Heart left ventricle (tissue), 16 donors: ENCODE measurements at places on chromosomes 3 and 15. TPM values are rescaled to one million over a fixed set of nuclear protein-coding genes. Genes with fewer than 3 reads are reported as not detected.

- DNase-seq, result no peak
These were observed 116.0 kb downstream of the IGF1R start for GRCh38 chr15:98764291-98764690.

GRCh38 chr3:68999605-69000004 lies 13.9 kb downstream of the EOGT start:
- no peak for DNase-seq

DNA sequence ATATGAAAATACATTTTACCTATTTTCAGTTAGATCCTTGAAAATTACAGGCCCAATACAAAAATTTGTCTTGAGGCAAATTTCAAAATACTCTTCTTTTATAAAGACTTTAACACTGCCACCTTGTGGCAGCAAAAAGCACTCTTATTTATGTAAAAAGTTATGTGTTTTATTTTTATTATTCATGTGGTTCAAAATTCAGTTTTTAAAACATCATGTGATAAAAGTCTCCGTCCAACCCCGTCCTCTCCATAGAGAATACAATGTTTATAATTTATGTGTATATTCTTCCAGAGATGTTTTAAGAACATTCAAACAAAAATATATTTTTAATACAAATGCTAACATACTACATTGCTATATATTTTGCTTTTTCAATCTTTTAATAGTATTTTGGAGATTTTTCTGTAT lies 36.9 kb upstream of the TRIM59 start:
- DNase-seq, result no peak

- no peak for DNase-seq
These were observed 2.4 kb upstream of the CFAP91 start for GRCh38 chr3:119700269-119700919.

- DNase-seq, result no peak
These were observed 40.9 kb downstream of the KLHL18 start for GRCh38 chr3:47323431-47324277.

Gene DPPA2
- polyA plus RNA-seq, result not detected
